ENCODE measurements at places on chromosomes 3 and 15.

- DNase-seq, result no peak
Observed at GRCh38 chr3:168455814-168456213, 360.1 kb upstream of the GOLIM4 start.

- no peak for DNase-seq
Observed at GRCh38 chr3:7489417-7489816, 628.5 kb downstream of the GRM7 start.

GRCh38 chr3:33159234-33159633 is 45.4 kb downstream of the CRTAP start:
- no peak for DNase-seq

GRCh38 chr3:9222956-9223639 is 26.3 kb downstream of the SRGAP3 start:
- no peak for DNase-seq

DNA sequence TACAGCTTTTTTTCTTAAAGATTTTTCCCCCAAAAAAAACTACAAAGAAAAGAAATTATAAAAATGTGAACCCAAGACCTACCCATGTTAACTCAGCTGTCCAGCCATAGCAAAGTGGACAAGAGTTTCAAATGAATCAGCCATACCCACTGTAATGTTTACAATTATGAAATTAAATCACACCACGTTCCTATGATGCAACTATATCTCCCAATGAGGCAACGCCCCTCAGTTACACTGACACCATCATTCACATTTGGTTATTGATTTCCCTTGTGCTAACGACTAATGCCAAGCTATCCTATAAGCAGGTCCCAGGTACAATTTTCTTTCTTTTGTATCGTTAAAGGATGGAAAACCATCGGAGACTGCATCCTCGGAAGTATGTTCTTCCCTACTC is 115.1 kb upstream of the ICE2 start:
- DNase-seq, result no peak

- DNase-seq, result no peak
Observed at GRCh38 chr15:41879321-41879845, 14.5 kb downstream of the SPTBN5 start.

Measured in RCC 7860 (cell line).